ENCODE measurements at places on chromosomes 11 and 22. TPM values are rescaled to one million over a fixed set of nuclear protein-coding genes. Genes with fewer than 3 reads are reported as not detected.

Gene LDHAL6A
- total RNA-seq = not detected

Gene MAP6
- total RNA-seq = 0.21 TPM

- no peak overlapping the region for H3K27ac ChIP-seq
- H3K4me1 ChIP-seq = no peaks in the 10 kb centered on the region
- no peaks in the 10 kb centered on the region for H3K36me3 ChIP-seq
- H3K4me3 ChIP-seq = no peak overlapping the region
These were observed 123.4 kb downstream of the DSCAML1 start for GRCh38 chr11:117673602-117674001.

GRCh38 chr22:30309951-30310741, 16.6 kb downstream of the TBC1D10A start:
- peak; percentile 58 for DNase-seq
- 0 out of 2 replicates have a peak overlapping the region, but pooled peaks have one; percentile 7 for H3K4me3 ChIP-seq
- H3K27me3 ChIP-seq = no peaks in the 10 kb centered on the region
- peak overlapping the region; percentile 87 for H3K27ac ChIP-seq
- 0 out of 2 replicates have a peak, but pooled peaks cover under 1% of the 10 kb centered on the region for H3K36me3 ChIP-seq

DNA sequence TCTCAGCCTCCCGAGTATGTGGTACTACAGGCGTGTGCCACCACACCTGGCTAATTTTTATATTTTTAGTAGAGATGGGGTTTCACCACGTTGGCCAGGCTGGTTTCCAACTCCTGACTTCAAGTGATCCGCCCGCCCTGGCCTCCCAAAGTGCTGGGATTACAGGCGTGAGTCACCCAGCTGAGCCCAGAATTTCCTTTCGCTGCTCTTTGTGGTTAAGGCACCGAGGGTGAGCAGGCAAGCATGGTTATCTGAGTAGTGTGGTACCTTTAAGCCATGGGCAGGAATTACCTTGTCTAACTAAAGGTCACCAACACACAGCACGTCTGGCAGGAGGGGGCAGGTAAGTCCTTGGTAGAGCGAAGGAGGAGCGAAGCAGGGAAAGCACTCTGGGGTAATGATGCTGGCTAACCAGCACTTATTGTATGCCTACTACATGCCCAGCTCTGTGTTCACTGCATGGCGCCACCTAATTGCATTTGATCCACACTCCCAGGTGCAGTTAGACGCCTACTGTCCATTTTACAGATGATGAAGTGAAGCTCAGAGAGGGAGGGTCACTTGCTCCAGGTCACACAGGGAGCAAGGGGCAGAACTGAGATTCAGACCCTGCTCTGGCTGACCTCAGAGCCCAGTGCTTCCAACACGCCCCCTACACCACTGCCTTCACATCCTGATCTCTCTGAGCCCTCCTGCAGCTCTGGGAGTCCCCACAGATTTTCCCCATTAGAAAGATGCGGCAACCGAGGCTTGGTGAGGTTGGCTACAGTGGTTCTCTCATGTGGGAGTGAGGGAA, 45.7 kb downstream of the TRIOBP start:
- peaks cover 4% of the 10 kb centered on the region for H3K4me1 ChIP-seq
- H3K36me3 ChIP-seq = no peaks in the 10 kb centered on the region
- H3K4me3 ChIP-seq = no peak overlapping the region
- H3K27ac ChIP-seq = no peak overlapping the region
- no peak for DNase-seq

Gene HOATZ
- total RNA-seq = not detected

DNA sequence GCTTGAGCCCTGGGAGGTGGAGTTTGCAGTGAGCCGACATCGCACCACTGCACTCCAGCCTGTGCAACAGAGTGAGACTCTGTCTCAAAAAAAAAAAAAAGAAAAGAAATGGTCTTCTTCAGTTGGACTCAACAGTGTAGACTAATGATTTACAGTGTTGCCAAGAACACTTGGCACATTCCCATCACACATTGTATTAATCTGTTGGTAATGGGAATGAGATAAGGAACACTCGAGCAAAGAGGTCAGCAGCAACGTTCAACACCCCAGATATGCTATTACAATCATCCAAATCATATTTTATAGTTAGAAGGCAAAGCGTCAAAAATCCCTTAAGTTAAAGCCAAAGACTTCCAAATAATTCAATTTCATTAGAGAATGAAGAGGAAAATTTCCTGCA, 14.5 kb downstream of the CDON start:
- no peak for DNase-seq
- H3K36me3 ChIP-seq = no peaks in the 10 kb centered on the region
- H3K4me1 ChIP-seq = no peaks in the 10 kb centered on the region
- no peak overlapping the region for H3K4me3 ChIP-seq
- H3K27me3 ChIP-seq = no peaks in the 10 kb centered on the region
- no peak overlapping the region for H3K27ac ChIP-seq

DNA sequence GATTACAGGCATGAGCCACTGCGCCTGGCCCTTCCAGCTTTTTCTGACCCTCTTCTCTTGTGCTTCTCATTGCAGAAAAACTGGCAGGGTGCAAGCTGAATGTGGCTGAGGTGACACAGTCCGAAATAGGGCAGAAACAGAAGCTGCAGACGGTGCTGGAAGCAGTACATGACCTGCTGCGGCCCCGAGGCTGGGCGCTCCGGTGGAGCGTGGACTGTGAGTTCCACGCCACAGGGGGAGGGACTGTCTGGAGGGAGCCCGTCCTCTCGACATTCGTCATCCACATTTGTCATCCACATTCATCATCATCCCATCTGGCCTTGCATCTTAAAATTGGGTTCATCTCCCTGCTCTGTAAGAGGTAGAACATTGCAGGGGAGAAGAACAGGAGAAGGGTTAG, 49.3 kb upstream of the PARVG start:
- peaks cover 60% of the 10 kb centered on the region for H3K36me3 ChIP-seq
- H3K4me3 ChIP-seq = no peak overlapping the region
- H3K27me3 ChIP-seq = no peaks in the 10 kb centered on the region
- DNase-seq = no peak
- no peaks in the 10 kb centered on the region for H3K4me1 ChIP-seq
- no peak overlapping the region for H3K27ac ChIP-seq

- no peaks in the 10 kb centered on the region for H3K36me3 ChIP-seq
- no peak for DNase-seq
- no peak overlapping the region for H3K4me3 ChIP-seq
- H3K4me1 ChIP-seq = no peaks in the 10 kb centered on the region
- no peaks in the 10 kb centered on the region for H3K27me3 ChIP-seq
These were observed 133.4 kb downstream of the TEAD1 start for GRCh38 chr11:12807621-12808020.

DNA sequence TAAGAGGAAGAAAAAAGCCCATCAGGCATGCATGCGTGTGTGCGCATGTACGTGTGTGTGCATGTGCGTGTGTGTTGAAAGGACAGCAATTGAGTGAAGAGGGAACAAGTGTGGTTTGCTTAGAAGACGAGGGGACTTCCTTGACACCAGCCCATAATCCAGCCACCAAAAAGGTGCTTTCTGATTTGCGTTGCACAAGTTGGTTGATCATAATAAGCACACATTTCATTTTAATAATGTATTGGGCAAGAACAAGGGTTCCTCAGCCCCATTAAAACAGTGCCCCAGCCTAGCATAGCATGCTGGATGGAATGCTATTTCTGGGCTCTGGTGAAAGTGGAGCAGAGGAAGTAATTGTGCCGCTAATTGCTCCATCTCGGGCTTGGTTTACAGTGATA, 493.2 kb downstream of the MIAT start:
- H3K4me3 ChIP-seq = no peak overlapping the region
- H3K27me3 ChIP-seq = no peaks in the 10 kb centered on the region
- H3K36me3 ChIP-seq = no peaks in the 10 kb centered on the region
- H3K4me1 ChIP-seq = no peaks in the 10 kb centered on the region
- no peak overlapping the region for H3K27ac ChIP-seq

DNA sequence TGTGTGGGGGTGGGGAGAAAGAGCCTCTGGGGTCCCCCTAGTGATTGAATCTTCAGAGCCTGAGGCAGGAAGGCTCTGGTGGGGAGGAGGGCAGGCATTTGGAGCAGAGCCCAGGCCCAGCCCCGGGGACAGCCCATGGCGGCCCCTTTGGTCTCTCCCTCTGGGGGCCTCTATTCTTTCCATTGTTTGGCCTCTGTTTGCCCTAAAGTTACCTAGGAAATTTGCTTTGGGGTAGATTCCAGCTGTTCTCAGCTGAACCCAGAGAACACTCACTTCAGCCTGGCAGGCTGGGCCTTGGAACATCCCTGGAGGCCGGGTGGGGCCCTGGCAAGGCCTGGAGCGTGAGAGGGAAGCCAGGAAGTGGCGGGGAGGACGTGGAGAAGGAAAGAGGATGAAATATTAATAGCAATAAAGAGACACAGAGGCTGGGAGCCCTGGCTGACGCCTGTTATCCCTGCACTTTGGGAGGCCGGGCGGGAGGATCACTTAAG, 22.9 kb upstream of the A4GALT start:
- H3K27ac ChIP-seq = no peak overlapping the region
- no peak for DNase-seq
- H3K27me3 ChIP-seq = no peaks in the 10 kb centered on the region
- no peak overlapping the region for H3K4me3 ChIP-seq
- H3K36me3 ChIP-seq = no peaks in the 10 kb centered on the region

Gene CDCA5
- 81.4 TPM for total RNA-seq

Gene AGBL2
- total RNA-seq = 3.7 TPM
